ENCODE measurements at places on chromosomes 6 and 20.
A peak's percentile ranks its signal among the peaks of the same experiment; 100 is the strongest.

- DNase-seq = no peak
Measured at GRCh38 chr6:139107051-139107450, 27.8 kb upstream of the HECA start.

DNA sequence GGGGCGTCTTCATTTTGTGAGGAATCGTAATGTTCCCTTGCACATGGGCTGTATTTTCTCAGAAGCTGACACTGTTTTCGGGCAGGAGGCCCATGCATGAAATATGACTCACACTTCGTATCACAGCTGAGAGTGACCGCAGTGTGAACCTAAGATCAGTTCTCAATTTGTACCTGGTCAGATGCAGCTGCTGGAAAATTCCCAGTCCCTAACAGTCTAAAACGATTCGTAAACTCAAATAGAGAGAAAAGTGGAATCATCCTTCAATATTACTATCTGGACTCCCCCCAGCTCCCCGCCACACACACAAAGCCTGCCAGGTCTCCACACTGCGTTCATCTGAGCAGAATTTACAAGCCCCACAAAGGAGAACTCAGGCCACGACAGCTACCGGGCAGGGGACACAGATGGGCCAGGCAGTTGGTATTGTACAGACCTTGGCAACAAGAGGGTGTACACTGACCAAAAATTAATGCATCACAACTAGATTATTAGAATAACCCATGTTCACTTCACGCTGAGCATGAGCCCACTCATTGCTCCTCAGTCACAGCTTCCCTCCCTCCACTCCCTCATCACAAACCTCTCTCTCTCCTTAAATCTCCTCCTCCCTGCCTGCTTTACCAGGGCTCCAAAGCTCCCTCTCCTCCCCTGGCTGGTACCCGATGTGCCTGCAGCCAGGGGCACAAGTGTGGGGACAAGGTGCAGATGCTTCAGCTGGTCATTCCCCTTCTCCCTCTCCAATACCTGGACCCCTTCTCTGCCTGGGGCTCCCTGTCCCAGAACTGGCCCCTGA lies 488.4 kb downstream of the PREX1 start:
- no peak for DNase-seq

- DNase-seq = peak; percentile 13
Measured at GRCh38 chr20:20712004-20712473, 405 bp downstream of the RALGAPA2 start.

DNA sequence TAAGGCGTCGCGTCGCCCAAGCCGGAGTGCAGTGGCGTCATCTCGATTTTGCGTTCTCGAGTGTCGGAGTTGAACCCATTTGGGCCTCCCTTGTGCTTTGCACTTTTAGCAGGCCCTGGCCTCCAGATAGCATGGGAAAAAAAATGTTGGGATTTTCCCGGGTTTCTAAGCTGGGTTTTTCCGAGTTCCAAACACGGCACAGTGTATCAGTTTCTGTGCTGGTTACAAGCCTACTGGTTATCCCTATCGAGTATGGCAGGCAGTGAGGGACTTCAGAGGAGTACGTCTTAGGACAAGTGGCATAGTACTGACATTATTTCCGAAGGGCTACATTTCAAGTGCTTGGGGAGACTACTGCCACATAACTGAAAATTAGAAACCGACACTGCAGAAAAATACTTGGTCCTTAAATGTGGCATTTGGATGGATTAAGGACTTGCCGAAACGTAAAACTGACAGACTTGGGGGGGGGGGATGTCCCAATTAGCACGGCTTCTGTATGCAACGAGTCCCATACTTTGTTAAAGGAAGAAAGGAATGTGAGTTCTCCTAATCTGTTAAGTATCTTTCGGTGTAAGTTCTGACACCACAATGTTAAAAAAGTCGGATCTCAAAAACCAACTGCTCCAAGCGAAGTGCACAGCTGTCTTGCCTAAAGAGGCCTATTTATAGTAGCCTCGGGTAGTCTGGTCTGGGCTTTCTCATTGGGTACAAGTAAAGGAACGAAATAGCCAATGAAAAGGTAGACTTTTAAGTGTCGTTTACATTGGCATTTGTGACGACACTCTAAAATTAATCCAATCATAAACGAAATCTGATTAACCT lies 70.2 kb downstream of the HFE start:
- DNase-seq = peak; percentile 88

GRCh38 chr6:40585651-40586269 lies 1.4 kb downstream of the LRFN2 start:
- no peak for DNase-seq

DNA sequence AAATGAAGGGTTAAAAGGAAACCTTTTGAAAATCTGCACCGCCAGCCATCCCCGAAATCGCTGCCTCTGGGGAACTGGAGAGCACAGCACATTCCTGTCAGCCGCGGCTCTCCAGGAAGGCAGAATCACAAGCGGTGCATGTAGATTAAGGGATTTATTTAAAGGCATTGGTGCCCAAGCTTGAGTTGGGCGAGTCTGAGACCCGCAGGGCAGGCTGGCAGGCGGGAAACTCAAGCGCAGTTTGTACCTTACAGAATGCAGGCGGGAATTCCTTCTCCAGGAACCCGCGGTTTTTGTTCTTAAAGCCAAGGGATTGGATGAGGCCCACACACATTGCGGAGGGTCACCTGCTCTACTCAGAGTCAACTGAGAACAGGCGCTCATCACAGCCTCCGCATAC lies 10.8 kb downstream of the GPR31 start:
- DNase-seq = no peak

GRCh38 chr6:52089758-52090348 lies 2.4 kb upstream of the PKHD1 start:
- DNase-seq = no peak

DNA sequence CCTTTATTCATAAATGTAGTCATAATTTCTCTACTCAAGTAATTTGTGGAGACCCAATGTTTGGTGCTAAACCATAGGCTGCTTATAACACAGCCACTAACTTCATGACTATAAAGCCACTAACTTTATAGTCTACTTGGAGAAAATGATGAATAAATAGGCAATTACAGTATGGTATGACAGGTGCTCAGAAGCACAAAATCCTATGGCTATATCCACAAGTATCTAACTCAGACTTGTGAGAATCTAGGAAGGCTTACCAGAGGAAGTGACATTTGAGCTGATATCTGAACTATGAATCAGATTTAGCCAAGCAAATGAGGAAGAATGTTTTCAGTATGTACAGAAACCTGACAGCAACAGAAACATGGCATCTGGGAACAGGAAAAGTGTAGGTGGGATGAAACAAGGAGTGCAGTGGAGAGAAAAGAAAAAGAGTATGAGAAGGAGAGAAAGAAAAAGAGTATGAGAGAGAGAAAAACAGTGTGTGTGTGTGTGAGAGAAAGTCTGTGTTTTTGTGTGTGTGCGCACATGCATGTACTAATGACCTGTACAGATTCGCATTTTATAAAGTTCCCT lies 59.9 kb downstream of the REV3L start:
- DNase-seq = no peak

DNA sequence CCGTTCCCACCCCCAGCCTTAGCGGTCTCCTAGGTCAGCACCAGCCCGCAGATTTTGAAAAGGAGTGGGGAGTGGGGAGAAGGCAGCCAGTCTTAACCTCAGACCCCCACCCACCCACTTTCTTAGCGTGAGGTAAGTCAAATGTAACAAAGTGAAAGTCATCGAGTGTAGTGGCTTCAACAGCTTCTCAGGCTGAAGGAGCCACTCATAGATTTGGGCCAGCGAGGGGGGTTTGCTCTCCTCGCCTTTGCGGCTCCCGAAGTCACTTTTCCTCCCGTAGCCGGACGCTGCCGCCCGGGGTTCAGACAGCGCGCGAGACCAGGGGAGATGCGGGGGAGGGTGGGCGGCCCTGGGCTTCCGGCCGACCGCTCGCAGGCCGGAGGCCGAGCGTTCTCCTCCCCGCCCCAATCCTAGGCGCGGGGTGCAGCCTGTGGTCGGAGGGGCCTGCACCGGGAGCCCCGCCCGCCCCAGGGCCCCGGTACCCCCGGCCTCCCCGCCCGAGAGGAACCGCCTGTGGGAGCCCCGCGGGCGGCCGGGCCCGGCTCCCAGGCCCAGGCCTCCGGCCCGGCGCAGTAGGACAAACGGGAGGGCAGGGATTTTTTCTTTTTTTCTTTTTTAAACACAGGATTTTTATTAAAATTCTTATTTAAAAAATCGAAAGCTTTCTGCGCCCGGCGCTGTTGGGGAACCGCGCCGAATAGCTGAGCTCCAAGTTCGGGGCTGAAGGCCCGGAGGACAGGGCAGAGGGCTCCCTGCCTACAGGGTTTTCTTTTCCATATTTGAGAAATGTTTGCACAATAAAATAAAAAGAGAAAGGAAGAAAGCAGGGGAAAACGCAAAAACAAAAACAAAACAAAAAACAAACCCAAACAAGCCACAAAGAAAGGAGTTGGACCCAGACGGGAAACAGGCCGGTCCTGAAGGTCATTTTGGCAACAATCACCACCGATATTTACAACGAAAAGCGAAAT lies 3.2 kb downstream of the NKX2-2 start:
- DNase-seq = no peak

- DNase-seq = no peak
Measured at GRCh38 chr6:163331245-163331644, 83.3 kb upstream of the QKI start.
